AML-193 (cell line): ENCODE measurements at places on chromosomes 12 and 14.

- DNase-seq = no peak
These were observed 334.8 kb upstream of the FAR2 start for GRCh38 chr12:28814246-28814645.

- no peak for DNase-seq
These were observed 89.2 kb downstream of the PUS7L start for GRCh38 chr12:43669373-43669772.

- DNase-seq = no peak
These were observed 416.6 kb downstream of the GLT1D1 start for GRCh38 chr12:129269756-129270495.

DNA sequence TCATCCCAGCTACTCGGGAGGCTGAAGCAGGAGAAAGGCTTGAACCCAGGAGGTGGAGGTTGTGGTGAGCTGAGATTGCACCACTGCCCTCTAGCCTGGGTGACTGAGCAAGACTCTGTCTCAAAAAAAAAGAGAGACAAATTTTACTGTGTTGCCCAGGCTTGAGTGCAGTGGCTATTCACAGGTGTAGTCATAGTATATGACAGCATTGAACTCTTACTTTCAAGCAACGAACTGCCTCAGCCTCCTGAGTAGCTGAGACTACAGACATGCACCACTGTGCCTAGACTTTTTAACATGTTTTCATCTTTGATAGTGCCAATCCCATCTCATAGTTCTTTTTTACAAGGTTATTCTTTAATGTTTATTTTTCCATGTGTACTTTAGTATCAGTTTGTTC, 13.7 kb downstream of the ARID2 start:
- no peak for DNase-seq

- DNase-seq = no peak
These were observed 91.9 kb downstream of the DPF3 start for GRCh38 chr14:72801836-72802587.

- DNase-seq = no peak
These were observed 122.8 kb upstream of the PDE3A start for GRCh38 chr12:20245491-20245890.

DNA sequence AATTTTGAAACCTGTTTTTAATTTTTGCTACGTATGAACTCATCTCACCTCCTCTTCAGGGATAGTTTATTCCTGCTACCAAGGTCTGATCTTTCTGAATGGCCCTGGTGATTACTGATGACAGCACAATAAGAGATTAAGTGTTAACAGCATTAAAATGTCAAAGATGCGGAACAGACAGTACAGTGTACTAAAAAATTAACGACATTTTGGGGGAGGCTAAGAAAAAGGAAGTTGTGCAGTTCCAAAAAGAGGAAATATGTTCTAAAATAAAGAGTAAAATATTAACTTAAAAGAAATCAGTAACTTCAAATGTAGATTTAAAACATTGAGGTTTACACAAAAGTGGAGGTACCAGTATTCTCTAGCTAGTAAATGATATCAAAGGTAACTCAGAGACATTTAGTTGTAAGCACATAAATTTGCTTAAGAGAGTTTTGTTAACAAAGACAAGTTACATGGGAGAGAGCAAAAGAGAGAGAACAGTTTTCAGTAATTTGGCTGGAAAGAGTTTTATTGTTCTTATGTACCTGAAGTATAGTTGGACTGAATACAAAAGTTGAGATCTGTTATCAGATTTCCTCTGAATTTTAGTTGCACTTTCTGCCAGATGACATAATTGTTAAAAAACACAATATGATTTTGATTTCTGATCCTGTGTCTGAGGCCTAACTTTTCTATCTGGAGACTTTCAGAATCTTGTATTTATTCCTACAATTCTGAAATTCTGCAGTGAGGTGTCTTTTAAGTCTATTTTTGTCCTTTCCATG, 4.2 kb upstream of the CLECL1 start:
- DNase-seq = peak; percentile 92

DNA sequence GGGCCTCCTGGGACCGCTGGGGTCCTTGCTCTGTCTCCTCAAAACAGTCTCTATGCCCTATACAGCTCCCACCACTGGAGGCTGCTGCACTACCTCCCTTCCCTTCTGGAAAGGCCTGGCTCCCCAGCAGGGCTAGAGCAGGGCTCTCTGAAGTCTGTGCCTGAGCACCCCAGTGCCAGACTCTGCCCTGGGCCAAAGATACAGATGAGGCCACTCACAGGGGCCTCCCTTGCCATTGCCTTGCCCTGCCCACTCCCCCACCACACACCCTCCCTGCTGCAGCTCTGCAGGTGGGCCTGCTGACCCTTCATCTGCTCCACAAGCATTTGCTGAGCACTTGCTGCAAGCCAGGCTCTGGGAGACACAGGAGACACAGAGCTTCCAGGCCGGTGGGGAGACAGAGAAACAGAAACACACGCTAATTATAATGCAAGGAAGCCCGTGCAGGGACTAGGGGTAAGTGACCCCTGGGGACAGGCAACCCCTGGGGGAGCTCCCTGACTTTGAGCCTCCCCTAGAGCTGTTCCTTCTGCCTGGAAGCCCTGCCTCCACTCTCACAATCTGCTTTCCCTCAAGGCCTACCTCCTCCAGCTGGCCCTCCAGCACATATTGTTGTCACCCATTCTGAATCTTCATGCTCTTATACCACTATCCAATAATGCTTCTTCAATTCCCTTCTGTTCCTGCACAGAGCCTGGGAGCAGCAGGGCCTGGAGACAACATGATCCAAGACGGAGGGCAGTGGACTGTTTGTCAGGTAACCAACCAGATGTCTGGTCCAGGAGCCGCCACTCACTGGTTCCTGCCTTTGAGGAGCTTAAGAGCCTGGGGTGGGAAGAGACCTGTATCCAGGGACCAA, 32.6 kb upstream of the PNMA1 start:
- DNase-seq = no peak

- no peak for DNase-seq
These were observed 54.1 kb downstream of the FBRSL1 start for GRCh38 chr12:132544080-132544397.

DNA sequence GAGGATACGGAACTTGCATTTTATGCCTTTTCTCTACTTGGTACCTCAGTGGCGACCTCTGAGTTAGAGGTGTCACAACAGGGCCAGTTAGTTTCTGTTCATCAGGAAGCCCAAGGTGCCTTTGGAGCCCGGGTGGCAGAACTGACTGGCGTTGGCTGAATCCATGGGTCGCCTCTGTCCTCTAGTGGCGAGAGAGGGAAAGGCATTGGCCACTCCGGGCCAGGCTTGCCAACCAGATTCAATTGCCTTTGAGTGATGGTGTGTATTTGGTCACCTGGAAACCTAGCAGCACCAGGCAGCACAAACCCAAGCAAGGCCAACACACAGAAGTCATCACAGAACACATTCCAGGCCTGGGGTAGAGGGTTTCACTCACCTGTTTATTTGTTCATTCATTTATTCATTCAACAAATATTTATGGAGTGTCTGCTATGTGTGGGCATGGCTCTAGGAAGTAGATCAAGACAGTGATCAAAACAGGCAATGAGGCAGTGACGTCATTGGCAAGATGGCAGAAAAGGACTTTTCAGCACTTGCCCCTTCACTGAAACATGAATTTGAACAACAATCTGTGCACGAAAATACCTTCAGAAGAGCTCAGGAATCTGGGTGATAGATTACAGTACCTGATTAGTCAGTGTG, 40.5 kb upstream of the KCNA5 start:
- DNase-seq = peak; percentile 23

DNA sequence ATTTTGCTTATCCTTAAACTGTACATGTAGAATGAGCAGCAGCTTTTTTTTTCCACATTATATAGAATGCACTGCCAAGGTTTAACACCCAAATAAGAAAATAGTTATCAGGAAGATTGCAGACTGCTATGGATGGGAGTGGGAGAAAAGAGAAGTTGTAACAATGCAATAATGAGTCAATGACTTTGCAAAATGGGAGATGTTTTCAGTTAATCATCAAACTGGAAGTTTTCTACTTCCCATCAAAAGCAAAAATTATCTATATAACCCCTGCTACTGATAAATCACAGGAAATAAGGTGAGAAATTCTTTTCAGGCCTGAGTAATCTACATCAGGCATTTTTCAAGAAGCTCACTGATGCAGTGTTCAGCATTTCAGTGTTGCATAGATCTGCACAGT, 309.1 kb downstream of the GXYLT1 start:
- DNase-seq = no peak
